ENCODE measurements at places on chromosomes 16 and 17.

DNA sequence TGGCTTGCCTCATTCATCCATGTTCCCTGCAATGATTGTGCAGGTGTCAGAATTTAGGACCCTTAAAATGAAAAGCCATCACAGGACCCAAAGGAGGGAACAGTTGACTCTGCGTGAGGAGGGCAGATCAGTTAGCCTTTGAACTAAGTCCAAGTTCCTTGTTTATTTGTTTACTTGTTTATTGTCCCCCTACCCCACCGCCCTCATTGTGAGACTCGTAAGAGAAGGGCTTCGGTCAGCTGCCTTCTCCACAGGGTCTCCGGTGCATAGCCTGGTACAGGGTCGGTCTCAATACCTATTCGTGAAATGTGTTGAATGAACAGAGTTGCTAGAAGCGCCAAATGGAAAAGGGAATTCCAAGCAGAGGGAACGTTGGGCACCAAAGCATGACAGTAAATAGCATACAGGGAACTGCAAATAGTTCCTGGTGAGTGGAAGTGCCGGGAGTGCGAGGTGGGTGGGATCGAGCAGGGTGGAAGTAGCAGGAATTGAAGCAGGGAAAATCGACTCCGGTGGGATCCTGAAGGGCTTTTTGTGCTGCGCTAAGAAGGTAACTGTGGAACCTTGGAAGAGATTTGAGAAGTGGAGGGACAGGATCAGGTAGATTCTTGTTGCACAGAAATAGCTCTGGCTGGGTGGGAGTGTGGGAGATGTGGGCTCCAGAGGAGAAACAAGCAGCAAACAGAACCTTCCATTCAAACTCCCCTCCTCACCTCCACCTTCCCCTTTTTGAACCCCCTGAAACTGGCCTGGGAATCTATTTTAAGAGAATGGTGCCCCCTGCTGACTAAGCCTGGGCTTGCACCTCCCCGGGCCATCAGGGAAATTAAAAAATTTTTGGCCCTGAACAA is 12.7 kb downstream of the SLC35B1 start:
- peak; percentile 7 for DNase-seq

- DNase-seq, result no peak
Observed at GRCh38 chr16:78125112-78125844, 25.8 kb downstream of the WWOX start.

GRCh38 chr16:26736084-26736483 is 330.6 kb upstream of the C16orf82 start:
- DNase-seq, result no peak

DNA sequence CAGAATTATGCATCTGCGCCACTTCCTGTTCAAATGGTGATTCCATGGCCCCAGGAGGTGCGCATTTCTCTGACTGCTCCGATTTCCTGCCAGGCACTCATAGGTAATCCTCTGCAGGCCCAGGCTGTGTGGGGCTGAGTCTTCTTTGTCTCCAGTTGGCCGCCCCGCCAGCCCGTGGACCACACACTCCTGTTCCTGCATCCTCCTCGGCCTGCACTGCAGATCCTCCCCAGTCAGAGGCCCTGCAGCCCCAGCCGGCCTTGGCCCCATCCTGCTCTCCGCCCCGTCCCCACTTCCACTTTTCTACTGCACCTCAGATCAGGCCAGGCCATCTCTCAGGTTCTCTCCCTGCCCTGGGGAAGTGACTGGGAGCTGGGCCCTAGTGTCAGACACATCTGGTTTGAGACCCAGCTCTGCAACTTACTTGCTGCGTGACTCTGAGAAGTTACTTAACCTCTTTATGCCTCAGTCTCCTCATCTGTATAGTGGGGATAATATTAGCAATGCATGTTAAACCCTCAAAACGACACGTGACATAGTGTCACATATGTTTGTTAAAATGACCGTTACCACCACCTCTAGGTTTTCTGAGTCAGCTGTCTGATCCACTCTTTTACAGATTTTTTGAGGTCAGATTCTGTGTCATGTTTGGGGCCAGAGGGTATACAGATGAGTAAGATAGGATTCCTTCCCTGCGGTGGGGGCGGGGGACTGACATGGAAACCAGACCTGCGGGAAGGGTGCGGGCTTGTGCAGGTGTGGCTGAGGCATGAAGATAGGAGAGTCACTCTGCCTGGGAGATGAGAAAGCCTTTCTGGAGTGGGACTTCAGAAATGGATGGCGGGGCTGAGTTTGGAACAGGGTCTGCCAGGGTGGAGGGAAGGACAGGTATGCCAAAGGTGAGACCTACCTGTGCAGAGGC is 12.8 kb downstream of the RAB11FIP4 start:
- DNase-seq, result no peak

- DNase-seq, result peak; percentile 7
Observed at GRCh38 chr16:46743232-46743719, 4.9 kb downstream of the MYLK3 start.

Data from HCEC 1CT (cell line).